ENCODE measurements at places on chromosomes 7 and 10.

GRCh38 chr10:22978287-22978686, 50.4 kb downstream of the ARMC3 start:
- DNase-seq: no peak

- no peak for DNase-seq
Measured at GRCh38 chr10:60433684-60434083, 44.0 kb upstream of the ANK3 start.

GRCh38 chr7:157717211-157718174, 380.7 kb downstream of the DNAJB6 start:
- DNase-seq: no peak

DNA sequence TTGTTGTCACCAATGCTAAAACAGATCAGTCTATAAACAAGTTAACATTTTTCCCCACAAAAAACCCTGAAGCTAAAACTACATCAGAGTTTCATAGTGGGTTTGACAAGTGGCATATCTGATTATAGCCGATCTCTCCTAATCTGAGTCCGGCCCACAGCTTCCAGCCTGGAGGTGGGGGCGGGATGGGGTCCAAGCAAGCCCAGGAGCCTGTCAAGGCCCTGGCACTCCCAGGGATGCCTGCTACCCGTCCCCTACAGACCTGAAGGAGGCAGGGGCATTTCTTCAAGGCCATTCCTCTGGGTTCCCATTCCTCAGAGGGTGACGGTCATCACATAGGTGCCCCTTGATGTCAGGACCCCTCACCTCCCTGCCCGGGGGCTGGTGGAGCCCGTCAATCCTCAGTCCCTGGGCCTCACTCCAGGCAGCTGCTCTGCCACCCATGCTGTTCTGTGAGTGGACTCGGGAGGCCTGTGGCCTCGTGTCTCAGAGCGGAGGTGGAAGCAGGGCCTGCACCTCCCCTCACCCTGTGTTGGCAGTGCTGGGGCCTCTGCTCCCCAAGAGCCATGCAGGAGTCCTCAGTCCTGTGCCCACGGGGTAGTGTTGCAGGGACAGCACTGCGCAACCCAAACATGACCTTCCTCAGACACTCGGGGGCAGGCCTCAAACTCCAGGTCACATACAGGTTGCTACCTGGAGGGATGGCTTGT, 8.8 kb downstream of the DPYSL4 start:
- no peak for DNase-seq

- DNase-seq: no peak
Measured at GRCh38 chr10:71247414-71247705, 35.0 kb downstream of the UNC5B start.

DNA sequence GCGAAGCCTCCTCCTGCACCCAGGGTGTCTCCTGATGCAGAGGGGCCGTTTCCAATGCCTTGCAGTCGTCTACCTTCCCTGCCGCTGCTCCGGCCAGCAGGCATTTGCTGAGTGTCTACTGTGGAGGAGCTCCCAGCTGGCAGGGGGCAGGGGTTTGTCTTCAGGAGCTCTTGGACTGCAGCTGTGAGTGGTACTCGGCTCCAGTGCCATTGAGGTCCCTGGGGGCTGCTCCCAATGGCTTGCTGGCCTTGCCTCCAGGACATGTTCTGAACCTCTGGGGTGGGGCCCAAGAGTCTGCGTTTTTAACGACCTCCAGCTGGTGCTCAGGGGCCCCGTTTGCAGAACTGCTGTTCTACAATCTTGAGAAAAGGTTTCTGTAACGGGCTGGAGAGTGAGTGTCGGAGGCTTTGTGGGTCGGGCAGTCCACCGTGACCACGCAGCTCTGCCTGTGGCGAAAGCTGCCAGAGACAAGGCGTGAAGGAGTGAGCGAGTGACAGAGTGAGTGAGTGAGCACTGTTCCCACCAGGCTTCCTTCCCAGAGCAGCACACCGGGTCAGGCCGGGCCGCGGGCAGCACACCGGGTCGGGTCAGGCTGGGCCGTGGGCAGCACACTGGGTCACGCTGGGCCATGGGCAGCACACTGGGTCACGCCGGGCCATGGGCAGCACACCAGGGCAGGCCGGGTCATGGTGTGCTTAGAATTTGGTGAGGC, 520.2 kb downstream of the PTPRN2 start:
- no peak for DNase-seq
